G401 (cell line): ENCODE measurements at places on chromosomes 13 and 19. TPM values are rescaled to one million over a fixed set of nuclear protein-coding genes. Genes with fewer than 3 reads are reported as not detected.
A peak's percentile ranks its signal among the peaks of the same experiment; 100 is the strongest.

- peak; percentile 28 for DNase-seq
These were observed 45.8 kb downstream of the GGACT start for GRCh38 chr13:100542826-100543156.

DNA sequence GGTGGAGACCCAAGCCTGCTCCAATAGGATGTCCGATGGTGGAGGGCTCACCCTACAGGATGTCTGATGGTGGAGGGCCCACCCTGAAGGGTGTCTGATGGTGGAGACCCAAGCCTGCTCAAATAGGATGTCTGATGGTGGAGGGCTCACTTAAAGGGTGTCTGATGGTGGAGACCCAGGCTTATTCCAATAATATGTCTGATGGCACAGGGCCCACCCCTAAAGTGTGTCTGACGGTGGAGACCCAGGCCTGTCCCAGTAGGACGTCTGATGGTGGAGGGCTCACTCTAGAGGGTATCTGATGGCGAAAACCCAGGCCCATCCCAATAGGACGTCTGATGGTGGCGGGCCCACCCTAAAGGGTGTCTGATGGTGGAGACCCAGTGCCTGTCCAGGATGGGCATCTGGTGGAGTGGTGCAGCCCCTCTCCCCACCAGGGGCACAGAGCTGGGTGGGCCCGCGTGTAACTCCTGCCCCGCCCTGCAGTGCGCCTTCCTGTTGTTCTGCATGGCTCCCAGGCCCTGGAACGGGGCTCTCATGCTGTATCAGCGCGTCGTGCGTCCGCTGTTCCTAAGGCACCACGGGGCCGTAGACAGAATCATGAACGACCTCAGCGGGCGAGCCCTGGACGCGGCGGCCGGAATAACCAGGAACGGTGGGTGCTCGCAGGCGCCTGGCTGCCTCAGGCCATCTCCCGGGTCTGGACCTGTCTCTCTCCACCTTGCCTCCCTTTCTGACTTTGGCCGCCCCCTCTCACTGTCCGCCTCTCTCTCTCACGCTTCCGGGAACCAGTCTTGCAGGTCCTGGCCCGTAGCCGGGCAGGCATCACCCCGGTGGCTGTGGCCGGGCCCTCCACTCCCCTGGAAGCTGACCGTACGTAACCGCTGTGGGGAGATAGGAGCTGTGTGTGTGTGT lies 5.1 kb downstream of the REEP6 start:
- DNase-seq, result no peak

Gene PRR36
- 0.03 and 0.49 TPM in 2 replicates for total RNA-seq

Gene SEMA6B
- 147 and 162 TPM in 2 replicates for total RNA-seq

Gene NEK3
- total RNA-seq, result 22.2 and 22.5 TPM in 2 replicates
